ENCODE measurements at places on chromosomes 12 and 14.
A peak's percentile ranks its signal among the peaks of the same experiment; 100 is the strongest.

GRCh38 chr12:51884676-51885229, 3.1 kb upstream of the ANKRD33 start:
- no peak for DNase-seq

DNA sequence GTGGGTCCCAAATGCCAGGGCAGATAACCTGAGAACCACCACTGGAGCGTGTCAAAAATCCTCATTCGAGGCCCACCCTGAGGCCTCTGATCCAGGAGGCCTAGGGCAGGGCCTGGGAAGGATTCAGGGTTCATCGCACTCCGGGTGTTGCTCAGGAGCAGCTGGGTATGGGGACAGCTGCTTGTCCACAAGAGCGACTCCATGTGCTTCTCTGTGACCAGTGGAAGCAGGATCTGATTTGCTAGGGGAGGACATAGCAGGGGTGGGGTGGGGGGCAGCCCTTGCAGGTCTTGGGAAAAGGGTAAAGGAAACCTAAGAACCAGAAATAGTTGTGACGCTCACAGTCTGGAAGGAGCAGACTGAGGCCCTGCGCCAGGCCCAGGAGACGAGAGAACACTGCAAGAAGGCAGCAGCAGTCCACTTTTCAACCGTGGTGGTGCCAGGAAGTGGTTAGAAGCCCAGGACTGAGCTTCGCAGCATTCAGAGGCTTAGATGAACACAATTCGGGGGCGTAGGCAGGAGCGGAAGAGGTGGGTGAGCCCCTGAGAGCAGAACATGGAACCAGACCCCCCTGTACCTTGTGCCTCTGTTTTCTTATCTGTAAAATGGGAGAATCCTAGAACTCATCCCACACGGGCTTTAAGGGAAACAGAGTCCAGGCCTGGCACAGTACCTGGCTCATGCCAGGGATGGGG, 33.7 kb downstream of the ITPK1 start:
- no peak for DNase-seq

GRCh38 chr14:75449696-75450095, 21.9 kb downstream of the JDP2 start:
- DNase-seq, result no peak

DNA sequence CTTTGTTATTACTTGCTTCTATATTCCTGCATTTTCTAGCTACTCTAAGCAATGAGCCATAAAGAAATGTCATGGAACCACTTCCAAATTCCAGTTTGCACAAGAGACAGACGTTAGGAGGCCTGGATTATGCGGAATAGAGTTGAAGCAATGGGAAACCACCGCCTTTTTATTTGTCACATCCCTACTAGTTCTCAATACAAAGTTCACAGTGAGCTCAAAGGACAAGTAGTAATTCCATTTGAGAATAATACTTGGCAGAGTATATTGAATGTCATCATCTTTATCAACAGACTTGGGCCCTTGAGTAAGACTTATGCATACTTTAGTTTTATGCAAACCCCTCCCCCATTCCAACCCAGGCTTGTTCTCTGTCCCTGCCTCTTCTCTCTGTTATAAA, 3.7 kb upstream of the SLC15A5 start:
- DNase-seq, result peak; percentile 83

DNA sequence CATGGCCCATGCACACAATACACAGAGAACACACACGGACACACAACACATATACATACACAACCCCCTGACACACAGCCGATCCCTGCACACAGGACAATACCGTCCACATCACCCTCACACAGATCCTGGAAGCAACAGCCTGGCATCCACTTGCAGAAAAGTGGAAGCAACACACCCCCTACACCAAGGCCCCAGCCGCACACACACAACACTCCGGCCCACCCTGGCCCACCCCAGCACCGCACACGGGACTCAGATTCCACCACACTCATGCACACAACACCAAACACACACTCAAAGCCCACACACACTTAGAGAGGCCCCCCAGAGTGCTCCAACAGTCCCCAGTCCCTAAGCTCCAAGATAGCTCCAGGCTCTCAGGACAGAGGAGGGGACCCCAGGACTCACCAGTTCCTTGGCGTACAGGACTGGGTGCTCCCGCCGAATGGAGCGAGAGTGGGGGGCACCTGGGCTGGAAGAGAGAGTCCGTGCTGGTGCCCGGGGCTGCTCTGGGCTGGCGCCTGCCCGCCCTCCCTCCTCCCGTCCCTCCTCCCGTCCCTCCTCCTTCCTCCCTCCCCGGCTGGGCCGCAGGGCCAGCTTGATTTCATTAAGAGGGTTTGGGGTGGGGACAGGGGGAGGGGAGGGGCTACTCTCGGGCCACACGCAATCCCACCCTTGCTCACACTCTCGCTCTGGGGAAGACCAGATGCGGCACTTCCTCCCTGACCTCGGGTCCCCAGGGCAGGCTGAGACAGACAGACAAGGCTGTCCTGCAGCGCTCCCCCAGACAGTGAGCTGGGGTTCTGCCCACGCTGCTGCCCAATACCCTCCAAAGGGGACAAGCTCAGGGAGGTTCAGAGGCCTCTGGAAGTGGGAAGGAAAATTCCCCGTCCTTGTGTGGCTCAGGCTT, at the start of gene TMEM119:
Gene TMEM119, minus strand, starts transcription at position 526 of the 913 bp plus-strand sequence. CDS start 5,701 bp downstream, outside the sequence.
- no peak for DNase-seq

DNA sequence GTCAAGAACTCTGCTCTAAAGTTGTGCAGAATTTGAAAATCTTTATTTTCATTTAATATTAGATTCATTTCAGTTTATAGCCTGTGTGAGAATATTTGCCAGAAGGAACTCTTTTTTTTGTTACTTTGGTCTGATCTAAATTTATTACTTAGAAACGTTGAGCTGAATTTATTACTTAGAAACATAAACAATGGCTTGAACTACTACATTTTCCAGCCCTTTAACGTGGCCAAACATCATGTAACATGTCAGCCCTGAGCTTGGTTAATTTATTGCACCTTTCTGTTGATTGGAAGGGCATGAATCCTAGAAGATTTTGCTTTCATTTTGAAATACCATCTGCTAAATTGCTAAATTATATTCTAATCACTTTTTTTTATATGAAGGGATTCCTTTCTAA, 241.4 kb downstream of the TMEM117 start:
- no peak for DNase-seq

DNA sequence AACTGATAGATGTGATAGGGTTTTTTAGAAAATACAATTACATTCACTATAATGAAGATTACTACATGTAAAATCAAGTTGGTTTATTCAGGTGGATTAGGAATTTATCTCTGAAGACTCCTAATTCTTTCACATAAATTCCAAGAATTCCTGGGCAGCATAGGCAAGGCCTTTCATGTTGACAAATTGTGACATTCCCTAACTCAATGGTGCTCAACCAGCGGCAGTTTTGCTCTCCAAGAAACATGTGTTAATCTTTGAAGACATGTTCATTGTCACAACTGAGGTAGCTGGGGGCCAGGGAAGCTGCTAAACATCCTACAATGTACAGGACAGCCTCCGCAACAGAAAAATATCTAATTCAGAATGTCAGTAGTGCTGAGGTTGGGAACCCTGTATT, 46.3 kb downstream of the PTPRQ start:
- no peak for DNase-seq

DNA sequence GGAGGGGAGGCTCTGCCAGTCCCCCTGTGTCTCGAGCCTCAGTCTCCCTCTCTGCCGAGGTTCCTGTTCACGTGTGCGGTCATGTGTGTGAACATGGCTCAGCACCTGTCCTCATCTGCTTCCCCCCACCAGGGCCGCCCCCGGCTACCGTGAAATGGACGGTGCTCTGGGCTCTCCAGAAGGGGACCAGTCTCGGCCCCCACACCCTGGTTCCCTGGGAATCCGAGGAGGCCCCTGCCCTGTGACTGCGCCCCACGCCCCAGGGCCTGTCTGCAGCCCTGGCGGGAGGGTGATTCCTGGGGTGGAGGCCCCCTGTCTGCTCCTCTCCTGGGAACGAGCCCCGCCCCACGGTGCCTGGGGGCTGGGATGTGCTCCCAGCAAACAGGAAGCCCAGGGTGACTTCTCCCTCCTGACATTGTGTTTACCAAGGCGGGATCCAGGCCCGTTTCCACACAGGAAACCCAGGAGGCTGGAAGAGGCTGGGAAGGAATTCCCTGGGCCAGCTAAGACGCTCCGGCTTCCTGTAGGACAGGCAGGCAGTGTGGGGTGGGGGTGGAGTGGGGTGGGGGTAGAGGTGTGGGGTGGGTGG, 46.6 kb downstream of the KIF26A start:
- no peak for DNase-seq

GRCh38 chr14:51680031-51680430, 28.3 kb downstream of the FRMD6 start:
- no peak for DNase-seq

GRCh38 chr14:72516936-72517700, 376.8 kb downstream of the DPF3 start:
- no peak for DNase-seq

DNA sequence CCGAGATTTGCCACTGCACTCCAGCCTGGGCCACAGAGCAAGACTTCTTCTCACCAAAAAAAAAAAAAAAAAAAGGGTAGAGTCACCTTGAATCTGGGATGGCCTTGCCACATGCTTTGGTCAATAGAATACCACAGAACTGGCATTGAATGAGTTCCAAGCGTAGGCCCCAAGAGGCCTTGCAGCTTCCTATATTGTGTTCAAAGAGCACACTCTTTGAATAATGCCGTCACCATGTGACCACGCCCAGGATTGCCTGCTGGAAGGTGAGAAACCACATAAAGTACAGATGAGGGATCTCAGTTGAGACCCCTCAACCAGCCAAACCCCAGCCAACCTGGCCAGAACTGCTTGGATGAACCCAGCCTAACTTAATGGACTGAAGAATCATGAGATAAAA, 239.2 kb upstream of the AMIGO2 start:
- no peak for DNase-seq

GRCh38 chr12:27971121-27971489, 1.4 kb downstream of the PTHLH start:
- DNase-seq, result no peak

DNA sequence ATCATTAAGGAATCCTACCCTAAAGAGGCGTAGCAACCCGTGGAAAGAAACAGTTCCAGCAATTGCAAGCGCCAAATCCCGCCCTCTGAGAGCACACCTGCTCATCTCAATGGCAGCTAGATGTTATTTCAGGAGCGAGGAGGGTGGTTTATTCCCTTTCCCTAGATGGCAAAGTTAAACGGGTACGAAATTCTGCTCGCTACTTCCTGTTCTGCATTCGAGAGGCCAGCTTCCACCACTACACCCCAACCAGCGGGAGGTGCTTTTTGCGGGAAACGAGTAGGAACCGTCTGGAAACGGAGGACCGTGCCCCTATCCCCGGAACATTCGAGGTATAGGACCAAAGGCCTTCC, 536 bp downstream of the VPS29 start:
- DNase-seq, result peak; percentile 49

DNA sequence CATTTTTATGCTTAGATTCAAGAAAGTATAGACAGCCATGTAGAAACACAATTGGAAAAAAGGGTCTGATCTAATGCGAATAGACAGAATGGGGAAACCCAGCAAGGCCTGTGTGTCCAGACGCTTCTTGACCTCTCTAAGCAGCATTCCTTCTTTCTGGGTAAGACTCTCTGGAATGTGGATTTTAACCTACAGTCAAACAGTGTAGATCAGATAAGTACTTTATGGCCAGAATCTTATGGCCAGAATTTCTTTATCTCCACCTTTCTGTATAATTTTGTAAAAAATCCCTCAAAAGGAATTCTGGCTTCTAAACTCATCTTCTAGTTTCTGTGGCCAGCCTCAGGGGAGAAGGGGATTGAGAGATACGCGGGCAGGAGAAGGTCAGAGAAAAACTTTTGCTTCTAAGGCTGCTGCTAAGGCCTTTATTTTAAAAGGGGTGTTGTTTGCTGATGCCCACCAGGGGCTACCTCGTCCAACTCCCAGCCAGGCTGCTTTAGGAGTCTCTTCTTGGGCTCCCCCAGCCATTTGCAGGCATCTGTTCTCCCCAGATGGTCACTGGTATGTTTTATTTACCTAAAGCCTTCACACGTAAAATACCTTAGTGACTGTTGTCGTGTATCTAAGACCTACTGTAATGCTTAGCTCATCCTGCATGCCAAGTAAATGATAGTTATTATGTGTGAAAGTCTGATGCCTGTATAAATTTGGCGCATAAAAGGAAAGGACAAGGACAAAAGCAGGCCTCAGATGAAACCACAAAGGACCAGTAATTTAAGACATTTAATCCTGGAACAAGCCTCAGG, 68.4 kb downstream of the ANO6 start:
- DNase-seq, result peak; percentile 58

- no peak for DNase-seq
Observed at GRCh38 chr14:91501951-91502930, 7.9 kb downstream of the PPP4R3A start.

- no peak for DNase-seq
Observed at GRCh38 chr12:2793561-2793960, 1.2 kb upstream of the FKBP4 start.

GRCh38 chr14:21257394-21257909, 11.8 kb downstream of the HNRNPC start:
- no peak for DNase-seq

- no peak for DNase-seq
Observed at GRCh38 chr12:3002646-3003045, 43.4 kb downstream of the TEAD4 start.

GRCh38 chr14:23494223-23494622, 24.7 kb downstream of the NGDN start:
- no peak for DNase-seq

DNA sequence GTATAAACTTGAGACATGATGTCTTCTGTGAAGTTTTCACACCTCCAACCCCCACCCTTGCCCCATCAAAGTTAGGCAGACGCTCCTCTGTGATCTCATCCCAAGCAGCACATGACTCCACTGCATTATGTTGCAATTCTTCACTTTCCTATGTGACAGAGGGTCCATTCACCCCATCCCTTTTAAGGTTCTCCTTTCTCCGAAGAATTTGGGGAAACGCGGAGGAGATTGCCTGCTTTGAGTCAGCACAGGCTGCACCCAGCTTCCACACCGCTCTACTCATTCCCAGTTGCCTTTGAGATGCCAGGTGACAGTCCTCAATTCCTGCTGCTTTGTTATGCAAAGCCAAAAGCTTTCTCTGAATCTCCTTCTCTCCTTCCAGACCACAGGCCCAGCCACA, 61.8 kb downstream of the PHLDA1 start:
- no peak for DNase-seq

DNA sequence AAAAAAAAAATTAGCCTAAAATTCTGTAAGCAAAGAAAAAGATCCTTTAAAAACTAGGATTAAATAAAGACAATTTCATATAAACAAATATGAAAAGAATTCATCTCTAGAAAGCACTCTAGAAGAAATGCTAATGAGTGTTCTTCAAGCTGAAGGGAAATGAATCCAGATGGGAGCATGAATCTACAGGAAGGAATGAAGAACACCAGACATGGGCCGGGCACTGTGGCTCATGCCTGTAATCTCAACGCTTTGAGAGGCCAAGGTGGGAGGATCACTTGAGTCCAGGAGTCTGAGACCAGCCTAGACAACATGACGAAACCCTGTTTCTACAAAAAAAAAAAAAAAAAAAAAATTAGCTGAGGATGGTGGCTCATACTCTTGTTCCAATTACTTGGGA, 297.2 kb downstream of the FBXL14 start:
- no peak for DNase-seq

DNA sequence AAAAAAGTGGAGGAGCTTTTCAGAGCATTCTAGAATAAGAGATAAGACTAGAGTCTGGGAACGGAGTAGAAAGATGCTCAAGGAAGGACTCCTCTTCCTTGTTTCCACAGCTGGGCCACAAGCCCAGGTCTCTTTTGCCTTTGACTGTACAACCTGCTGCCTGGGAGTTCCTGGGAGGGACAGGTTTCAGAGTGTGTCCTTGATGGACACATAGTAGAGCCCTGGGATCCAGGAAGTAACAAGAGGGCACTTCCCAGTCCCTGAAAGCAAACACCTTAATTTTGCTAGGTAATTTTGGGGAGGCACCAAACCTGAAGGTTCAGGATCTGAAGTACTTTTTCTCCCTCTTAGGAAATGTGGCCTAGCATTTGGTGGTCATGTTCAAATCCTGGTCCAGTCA, 44.4 kb downstream of the CHST11 start:
- no peak for DNase-seq

All from HS-27A (cell line).